IMR-90 (cell line): ENCODE measurements at places on chromosomes 4 and X.
A peak's percentile ranks its signal among the peaks of the same experiment; 100 is the strongest.

GRCh38 chr4:146191766-146192458 is 16.4 kb downstream of the LSM6 start:
- DNase-seq: no peak

DNA sequence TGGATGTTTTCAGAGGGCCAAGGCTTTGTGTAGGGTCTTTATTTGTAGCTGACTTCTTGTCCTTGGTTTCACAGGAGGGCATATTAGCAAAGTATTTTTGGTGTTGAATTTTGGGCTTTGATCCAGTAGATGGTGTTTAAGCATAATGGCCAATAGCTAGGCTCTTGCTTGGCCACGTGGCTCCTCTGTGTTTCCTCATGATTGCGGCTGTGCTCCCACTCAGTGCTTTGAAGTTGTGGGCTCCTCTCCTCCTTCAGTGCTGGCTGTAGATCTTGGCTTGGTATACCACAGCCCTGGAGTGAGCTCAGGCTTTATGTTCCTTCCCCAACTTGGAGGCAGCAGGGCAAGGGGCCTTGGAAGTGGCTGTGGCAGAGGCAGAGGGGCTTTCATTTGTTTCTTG is 107.2 kb upstream of the CENPE start:
- DNase-seq: no peak

GRCh38 chrX:40099055-40099958 is 1.5 kb upstream of the BCOR start:
- DNase-seq: no peak

DNA sequence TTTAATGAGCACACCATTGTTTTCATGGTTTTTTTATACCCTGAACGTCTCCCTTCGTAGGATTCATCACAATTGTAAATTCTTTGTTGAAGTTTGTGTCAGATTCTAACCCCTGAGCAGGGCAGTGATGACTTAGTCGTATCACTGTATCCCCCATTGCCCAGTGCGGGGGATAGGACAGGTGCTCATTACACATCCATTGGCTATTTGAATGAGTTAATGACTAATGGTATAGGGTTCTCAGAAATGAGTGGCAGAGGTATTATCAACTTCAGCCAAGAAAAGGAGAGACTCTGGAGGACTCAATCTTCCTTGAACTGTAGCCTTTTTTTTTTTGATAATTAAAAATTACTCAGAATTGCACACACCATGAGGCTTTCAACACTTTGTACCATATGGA is 64.6 kb downstream of the SYNPO2 start:
- no peak for DNase-seq

DNA sequence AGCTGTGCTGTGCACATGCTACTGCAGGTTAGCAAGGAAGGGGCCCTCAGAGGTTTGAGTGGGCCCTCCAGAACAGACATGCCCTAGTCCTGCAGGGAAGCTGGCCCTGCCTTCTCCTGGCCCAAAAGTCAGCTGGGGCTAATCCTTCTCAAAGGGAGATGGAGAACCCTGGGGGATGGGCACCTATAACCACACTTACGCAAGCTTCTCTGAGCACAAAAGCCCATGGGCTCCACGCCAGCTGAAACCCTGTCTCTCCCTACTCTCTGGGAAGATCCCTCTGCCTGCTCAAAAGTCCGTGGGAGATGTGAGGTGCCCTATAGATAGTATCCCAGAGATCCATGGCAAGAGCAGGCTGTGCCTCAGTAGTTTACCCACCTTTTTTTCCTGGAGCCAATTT is 58.9 kb upstream of the DKK2 start:
- DNase-seq: no peak

DNA sequence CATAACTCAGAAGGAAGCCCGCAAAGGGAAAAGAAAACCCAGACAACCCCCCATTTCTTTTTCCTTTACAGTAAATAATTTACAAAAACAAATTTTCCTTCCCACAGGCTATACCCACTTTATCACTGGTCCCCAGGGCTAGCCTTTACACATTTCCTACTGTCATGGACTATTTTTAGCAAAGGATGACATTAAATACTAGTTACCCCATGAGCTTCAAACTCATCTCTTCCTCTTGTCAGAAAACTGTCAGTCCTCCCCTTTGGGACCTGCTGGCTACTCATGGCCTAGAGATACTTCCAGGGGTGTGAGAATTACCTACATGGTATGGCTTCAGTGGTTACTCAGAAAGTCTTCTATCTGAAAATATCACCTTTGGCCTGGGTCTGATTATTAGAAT is 11.9 kb downstream of the TSC22D3 start:
- no peak for DNase-seq

GRCh38 chr4:1542516-1543320 is 136.5 kb upstream of the NKX1-1 start:
- DNase-seq: no peak

DNA sequence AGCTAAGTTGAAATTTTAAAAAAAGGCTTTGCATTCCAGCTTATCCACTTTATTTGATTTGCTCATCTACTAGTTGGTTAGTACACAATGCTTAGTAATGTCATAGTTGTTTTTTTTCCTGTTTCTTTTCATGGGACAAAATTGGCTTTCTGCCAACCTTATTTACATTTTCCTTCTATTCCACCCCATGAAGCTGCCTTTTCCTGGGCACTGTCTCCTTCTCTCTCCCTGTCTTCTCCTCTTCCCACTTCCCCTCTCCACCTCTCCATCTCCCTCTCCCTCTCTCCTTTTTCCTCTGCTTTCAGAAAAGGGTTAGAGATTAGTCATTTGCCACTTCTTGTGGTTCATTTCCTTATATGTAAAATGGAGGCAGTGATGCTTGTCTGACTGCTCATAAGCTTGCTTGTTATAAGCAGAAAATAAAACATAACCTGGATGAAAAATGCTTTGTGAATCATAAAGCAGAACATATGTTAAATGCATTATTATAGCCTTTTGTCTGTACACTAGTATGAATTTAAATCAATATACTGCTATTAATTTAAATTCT is 181.9 kb downstream of the CEP135 start:
- no peak for DNase-seq

GRCh38 chr4:15638418-15638817 is 16.7 kb downstream of the FBXL5 start:
- no peak for DNase-seq

DNA sequence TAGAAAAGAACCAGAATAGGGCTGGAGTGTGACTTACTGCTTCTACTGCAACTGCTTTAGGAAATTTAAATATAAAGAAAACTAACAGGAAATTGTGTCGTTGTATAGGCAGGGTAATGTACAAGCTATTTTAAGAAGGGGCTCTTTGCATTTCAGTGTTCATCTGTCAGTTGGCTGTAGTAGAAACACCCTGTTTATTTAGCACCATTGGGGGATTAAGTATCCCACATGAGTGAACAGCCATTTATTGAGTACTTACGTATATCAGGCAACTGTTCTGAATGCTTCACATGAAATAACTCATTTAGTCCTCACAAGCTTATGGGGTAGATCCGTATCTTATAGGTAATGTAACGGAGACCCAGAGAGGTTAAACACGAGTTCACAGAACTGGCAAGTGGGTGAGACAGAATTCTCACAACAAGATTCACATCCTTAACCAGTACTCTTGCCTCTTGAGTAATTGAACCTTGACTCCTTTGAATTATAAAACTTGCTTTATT is 23.9 kb downstream of the STIM2 start:
- DNase-seq: no peak

GRCh38 chrX:122788216-122788615 is 395.9 kb upstream of the GRIA3 start:
- DNase-seq: no peak

- DNase-seq: peak; percentile 68
Measured at GRCh38 chr4:142614621-142615323, 231.3 kb downstream of the INPP4B start.
